ENCODE measurements at places on chromosomes 2 and 18.
A peak's percentile ranks its signal among the peaks of the same experiment; 100 is the strongest.

- peak; percentile 84 for DNase-seq
These were observed 19.4 kb downstream of the TOGARAM2 start for GRCh38 chr2:29000481-29000880.

- DNase-seq, result no peak
These were observed 134.8 kb upstream of the SERPINE2 start for GRCh38 chr2:224173933-224174332.

DNA sequence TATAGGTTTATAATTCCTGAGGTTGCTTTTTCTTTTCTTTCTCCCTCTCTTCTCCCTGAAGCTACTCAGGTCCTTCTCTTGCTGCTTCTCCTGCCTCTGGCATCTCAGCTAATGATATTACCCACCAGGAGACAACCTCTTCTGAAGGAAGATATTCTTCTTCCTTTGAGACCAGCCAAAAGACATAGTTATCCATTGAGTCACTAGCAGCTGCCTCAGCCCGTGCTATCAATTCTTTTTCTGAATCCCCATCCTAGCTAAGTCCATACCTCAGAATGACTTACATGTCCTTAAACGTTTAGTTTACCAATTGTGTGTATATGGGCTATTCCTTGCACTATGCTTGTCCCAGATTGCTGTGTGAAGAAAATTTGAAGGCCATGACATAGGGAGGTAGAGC lies 25.0 kb upstream of the RNF103 start:
- DNase-seq, result no peak

- DNase-seq, result no peak
These were observed 136.7 kb downstream of the ANTXR1 start for GRCh38 chr2:69149631-69150215.

DNA sequence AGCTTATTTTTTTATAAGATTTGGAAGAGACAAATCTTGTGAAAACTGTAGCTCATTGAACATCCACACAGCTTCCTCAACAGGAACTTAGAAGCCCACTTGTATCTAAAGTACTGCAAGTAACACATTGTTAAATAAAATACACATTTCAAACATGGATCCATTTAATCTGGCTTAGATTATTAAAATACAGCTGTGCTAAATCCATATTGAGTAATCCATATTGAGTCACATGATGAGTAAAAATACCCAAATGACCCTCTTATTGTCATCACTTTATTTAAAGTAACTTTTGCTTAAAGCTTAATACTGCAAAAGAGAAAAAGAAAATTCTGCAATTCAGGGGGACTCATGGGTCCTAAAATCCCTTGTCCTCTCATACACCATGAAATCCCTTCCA lies 133.3 kb downstream of the OSR1 start:
- DNase-seq, result no peak

- no peak for DNase-seq
These were observed 160.0 kb downstream of the PHLPP1 start for GRCh38 chr18:62875323-62875722.

DNA sequence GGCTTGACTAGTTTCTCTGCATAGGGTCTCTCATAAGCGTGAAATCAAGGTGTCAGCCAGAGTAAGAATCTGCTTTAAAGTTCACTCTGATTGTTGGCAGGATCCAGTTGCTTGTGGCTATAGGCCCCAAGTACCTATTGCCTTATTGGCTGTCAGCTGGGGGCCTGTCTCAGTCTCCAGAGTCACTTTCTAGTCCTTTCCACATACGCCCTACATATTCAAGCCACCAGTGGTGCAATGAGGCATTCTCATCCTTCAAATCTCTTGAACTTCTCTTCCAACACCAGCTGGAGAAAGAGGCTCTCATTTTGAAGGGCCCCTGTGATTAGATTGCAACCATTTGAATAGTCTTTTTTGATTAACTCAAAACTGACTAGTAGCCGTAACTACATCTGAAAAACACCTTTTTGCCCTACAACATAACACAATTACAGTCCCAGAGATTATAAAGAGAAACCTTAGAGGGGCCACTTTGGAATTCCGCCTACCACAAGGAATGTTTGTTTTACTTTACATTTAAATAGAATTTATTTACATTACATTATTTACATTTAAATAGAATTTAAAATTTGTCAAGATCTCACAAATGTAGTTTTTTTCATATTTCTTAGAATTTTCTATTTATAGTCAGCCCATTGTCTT lies 520.1 kb downstream of the DSC3 start:
- no peak for DNase-seq

- no peak for DNase-seq
These were observed 558.3 kb downstream of the PLCL1 start for GRCh38 chr2:198362740-198363139.

Data from GM13977 (cell line).